Posterior cingulate gyrus (tissue), 11 donors: ENCODE measurements at places on chromosomes 13 and 19.

- DNase-seq: no peak
These were observed 630 bp downstream of the RNF126 start for GRCh38 chr19:662207-662961.

DNA sequence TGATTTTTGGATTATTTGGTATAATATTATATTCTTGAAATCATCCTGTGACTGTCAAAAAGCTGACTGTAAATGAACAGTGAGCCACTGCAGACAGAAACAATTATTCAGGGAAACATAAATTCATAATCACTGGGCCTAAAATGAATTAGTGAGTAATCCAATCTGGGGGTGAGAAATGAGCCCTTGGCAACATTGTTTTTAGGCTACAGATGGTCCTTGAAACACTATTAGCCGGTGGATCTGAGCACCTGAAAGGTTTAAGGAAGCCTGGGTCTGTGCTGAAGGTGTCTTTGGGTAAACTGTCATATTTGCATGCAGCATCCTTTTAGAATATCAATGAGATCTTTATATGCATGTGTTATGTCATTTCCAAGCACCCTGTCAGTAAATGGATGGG is 290.7 kb downstream of the ATP8A2 start:
- no peak for DNase-seq

DNA sequence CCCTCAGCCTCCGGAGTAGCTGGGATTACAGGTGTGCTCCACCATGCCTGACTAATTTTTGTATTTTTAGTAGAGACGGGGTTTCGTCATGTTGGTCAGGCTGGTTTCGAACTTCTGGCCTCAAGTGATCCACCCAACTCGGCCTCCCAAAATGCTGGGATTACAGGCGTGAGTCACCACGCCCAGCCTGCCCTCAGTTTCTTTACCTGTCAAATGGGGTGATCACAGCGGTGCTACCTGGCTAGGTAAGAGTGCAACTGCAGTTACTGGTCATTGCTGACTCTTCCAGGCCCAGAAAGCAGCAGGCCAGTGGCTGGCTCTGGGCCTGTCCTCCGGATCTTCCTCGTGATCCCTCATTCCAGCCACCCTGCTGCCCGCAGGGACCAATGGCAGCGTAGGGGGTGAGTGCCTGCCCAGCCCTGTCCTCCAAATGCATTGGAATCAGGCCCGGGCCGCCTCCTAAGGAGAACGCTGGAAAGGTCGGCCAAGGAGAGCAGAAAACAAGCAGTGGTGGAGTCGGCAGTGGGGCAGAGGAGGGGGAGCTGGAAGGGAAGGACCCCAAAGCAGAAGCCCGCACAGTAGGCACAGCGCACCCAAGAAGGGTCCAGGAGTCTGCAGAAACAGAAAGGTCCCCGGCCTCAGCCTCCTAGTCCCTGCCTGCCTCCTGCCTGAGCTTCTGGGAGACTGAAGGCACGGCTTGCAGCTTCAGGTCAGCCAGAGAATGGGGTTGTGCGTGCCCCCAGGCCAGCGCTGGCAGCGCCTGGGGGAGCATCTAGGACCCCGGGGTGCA is 1.8 kb upstream of the SLC27A1 start:
- DNase-seq: no peak

DNA sequence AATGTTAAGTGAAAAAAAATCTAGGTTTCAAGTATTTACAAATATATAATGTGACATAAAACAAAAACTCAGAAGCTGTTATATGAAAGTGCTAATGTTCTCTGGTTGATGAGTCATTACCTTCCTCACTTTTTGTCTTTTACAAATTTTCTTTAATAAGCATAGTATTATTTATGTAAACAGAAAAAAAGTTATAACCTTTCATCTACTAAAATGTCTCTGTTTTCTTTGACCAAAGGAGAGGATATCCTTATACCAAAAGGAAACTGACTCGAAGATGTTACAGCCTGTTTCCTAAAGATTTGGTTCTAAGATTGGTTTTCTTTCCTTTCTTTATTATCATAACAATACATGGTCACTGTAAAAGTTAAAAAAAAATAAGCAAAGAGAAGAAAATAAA is 38.0 kb downstream of the RCBTB2 start:
- DNase-seq: no peak

DNA sequence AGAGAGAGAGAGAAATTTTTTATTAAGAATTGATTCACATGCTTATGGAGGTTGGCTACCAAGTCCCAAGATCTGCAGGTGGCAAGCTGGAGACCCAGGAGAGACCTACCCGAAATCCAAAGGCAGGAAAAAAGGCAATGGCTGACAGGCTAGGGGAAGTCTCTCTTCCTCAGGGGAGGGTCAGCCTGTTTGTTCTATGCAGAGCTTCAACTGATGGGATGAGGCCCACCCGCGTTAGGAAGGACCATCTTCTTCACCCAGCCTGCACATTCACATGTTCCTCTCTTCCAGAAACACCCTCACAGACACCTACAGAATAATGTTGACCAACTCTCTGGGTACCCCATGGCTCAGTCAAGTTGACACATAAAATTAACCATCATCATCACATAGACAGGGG is 65.3 kb upstream of the SERP2 start:
- no peak for DNase-seq

- no peak for DNase-seq
These were observed 32.6 kb downstream of the TFDP1 start for GRCh38 chr13:113616991-113617749.

GRCh38 chr19:1872807-1873523 is 9.6 kb upstream of the KLF16 start:
- no peak for DNase-seq

- DNase-seq: no peak
These were observed 8.5 kb upstream of the SOX1 start for GRCh38 chr13:112058519-112058873.

GRCh38 chr19:46731007-46731501 is 14.1 kb upstream of the PRKD2 start:
- DNase-seq: no peak

DNA sequence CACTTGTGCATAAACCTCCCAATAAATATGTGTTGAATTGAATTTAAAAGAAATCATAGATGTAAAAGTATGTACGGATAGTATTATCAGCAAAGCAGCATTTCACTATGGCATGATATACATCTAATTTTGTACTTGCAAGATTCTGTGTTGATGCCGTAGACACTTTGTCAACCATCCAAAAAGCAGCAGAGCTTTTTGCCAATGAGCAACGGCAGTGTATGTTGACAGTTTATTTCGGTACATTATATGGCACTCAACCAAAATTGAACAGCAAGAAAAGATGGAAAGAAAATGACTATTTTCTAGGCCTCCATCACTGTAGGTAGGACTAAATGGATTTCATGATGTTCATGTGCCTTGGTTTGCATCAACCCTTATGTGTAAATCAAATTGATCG is 543.7 kb downstream of the DACH1 start:
- DNase-seq: no peak

- DNase-seq: no peak
These were observed 158.6 kb upstream of the SOX1 start for GRCh38 chr13:111908361-111908760.

- no peak for DNase-seq
These were observed 5.0 kb downstream of the PAK4 start for GRCh38 chr19:39130337-39131254.
